ENCODE measurements at places on chromosomes 11 and 22. TPM values are rescaled to one million over a fixed set of nuclear protein-coding genes. Genes with fewer than 3 reads are reported as not detected.

DNA sequence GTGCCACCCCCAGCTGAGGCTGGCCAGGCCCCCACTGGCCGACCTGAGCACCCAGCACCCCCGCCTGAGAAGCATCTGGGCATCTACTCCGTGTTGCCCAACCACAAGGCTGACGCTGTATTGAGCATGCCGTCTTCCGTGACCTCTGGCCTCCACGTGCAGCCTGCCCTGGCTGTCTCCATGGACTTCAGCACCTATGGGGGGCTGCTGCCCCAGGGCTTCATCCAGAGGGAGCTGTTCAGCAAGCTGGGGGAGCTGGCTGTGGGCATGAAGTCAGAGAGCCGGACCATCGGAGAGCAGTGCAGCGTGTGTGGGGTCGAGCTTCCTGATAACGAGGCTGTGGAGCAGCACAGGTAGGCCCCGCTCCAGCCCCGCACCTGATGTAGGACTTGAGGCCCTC lies 4.7 kb downstream of the ZBTB16 start:
- DNase-seq, result no peak
- no peak overlapping the region for H3K27ac ChIP-seq
- no peaks in the 10 kb centered on the region for H3K36me3 ChIP-seq
- H3K4me1 ChIP-seq, result peaks cover 9% of the 10 kb centered on the region

DNA sequence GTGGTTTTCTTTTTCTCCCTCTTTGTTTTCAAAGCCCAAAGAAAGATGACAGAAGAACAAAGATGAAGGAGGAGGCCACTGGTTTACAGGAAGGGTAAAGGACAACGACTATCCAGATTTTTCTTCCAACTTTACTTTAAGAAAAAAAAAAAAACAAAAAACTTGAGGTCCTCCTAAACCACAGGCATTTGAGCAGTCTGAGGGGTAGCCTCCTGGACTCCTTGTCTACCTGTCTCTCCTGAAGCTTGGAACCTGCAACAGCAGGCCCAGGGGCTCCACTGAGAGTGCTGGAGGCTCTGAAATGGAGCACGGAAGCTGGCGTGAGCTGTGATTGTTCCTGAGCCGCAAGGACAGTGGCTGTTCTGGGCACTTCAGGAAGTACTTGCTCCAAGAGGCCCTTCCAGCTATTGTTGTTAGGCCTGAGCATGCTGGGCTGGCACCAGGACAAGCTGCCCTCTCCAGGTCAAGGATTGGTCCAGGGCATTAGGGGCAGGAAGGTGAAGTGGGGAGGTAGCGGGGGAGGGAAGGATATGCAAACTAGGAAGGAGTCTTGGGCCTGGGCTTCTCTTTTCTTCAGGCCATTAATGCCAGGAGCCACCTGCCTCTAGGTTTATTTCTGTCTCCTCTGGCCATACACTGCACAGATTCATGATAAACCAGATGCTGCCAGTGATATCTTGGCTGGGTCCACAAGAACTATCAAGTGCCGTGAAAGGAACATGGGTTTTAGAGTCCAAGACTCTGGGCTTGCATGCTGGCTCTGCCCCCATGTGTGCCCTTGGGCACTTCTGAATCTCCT lies 147.3 kb downstream of the CCDC34 start:
- no peaks in the 10 kb centered on the region for H3K36me3 ChIP-seq
- H3K4me1 ChIP-seq, result peaks cover 89% of the 10 kb centered on the region
- DNase-seq, result no peak
- no peaks in the 10 kb centered on the region for H3K27me3 ChIP-seq

GRCh38 chr22:45549762-45550378 lies 47.2 kb downstream of the FBLN1 start:
- H3K27ac ChIP-seq, result peak overlapping the region; percentile 91
- H3K4me1 ChIP-seq, result peaks cover 66% of the 10 kb centered on the region
- peaks cover 27% of the 10 kb centered on the region for H3K36me3 ChIP-seq

GRCh38 chr22:41683616-41684015 lies 5.1 kb downstream of the SNU13 start:
- peaks cover 32% of the 10 kb centered on the region for H3K4me1 ChIP-seq
- no peak for DNase-seq
- no peak overlapping the region for H3K4me3 ChIP-seq
- peak overlapping the region; percentile 45 for H3K27ac ChIP-seq

GRCh38 chr22:26313291-26313690 lies 115.8 kb upstream of the ASPHD2 start:
- no peak for DNase-seq
- H3K27me3 ChIP-seq, result peaks cover 2% of the 10 kb centered on the region
- H3K4me3 ChIP-seq, result no peak overlapping the region
- no peak overlapping the region for H3K27ac ChIP-seq
- H3K36me3 ChIP-seq, result no peaks in the 10 kb centered on the region

DNA sequence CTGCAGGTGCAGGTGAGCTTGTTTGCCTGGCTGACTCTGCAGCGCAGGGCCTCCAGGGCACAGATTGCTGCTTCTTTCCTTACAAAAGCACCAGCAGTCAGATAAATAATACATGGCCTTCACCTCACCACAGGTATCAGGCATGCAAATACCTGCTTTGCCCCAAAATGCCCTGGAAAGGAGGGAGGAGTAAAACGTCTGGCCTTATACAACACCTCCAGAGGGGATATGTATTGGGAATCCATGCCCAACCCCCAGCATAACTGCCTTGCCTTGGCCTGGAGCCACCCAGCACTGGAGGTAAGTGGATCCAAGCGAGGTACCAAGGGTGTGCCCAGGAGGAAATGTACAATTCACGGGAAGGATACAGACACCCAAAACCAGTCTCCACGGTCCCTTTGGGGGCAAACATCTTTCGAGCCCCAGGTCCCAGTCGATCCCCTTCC lies 860 bp downstream of the TMEM184B start:
- peaks cover 26% of the 10 kb centered on the region for H3K36me3 ChIP-seq
- DNase-seq, result no peak
- peak overlapping the region; percentile 99 for H3K4me3 ChIP-seq
- no peaks in the 10 kb centered on the region for H3K27me3 ChIP-seq

DNA sequence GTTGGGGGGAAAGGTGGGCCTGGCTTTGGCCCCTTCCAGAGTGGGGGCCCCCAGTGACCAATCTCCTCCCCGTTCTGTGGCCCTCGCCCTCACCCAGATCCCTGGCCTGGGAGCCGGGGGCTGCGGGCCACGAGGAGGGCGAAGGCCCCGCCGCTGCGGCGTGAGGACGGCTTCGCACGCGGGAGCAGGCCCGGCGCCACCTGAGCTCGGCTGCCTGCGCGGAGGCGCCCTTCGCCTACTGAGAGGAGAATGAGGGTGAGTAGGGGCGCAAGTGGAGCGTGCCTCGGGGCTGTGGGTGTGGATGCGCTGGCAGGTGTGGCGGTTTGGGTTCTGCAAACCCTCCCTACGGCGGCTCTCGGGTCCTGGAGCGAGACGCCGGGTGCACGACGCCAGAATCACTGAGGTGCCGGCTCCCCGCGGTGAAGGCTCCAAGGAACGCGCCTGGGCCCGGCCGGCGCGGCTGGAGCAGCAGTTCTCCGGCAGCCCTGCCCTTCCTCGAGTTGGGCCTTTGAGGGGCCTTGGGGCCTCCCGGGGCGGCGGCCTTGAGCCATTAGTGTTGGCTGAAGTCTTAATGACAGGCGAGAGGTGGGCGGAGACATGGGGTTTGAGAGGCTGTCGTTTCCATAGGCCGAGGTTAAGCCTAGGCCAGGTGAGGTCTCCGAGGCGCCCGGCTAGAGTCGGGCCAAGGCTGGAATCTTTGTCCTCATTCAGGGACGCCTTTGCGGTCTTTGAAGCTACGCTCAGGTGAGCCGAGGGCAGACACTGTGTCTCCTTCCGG lies 65.3 kb downstream of the CTTN start:
- peaks cover 23% of the 10 kb centered on the region for H3K27me3 ChIP-seq
- no peak overlapping the region for H3K27ac ChIP-seq
- H3K4me3 ChIP-seq, result no peak overlapping the region
- no peaks in the 10 kb centered on the region for H3K36me3 ChIP-seq
- H3K4me1 ChIP-seq, result no peaks in the 10 kb centered on the region
- DNase-seq, result no peak

DNA sequence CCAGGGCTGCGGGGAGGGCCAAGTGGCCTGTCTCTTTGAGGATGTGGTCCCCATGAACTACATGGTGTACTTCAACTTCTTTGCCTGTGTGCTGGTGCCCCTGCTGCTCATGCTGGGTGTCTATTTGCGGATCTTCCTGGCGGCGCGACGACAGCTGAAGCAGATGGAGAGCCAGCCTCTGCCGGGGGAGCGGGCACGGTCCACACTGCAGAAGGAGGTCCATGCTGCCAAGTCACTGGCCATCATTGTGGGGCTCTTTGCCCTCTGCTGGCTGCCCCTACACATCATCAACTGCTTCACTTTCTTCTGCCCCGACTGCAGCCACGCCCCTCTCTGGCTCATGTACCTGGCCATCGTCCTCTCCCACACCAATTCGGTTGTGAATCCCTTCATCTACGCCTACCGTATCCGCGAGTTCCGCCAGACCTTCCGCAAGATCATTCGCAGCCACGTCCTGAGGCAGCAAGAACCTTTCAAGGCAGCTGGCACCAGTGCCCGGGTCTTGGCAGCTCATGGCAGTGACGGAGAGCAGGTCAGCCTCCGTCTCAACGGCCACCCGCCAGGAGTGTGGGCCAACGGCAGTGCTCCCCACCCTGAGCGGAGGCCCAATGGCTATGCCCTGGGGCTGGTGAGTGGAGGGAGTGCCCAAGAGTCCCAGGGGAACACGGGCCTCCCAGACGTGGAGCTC lies 13.5 kb downstream of the ADORA2A start:
- H3K4me3 ChIP-seq, result no peak overlapping the region
- no peak overlapping the region for H3K27ac ChIP-seq
- no peak for DNase-seq
- peaks cover 9% of the 10 kb centered on the region for H3K4me1 ChIP-seq

DNA sequence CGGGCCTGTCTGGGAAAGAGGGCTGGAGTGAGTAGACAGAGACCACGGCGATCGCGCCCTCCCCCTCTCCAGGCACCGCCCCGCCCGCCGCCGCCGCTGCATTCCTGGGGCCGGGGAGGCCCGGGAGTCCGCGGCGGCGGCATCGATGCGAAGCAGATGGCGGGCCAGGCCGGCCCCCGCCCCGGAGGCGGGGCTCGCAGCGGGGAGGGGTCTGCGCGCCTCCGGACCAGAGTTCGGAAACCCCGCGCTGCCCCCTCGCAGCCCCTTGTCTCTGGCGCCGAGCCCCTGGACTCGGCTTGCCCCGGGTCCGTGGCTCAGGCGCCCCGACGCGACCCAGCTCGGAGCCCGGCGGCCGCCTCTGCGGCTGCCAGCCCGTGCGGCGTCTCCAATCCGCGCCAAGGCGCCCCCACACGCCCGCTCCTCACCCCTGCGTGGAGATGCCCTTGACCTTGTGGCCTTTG lies 1.3 kb downstream of the SCARF2 start:
- H3K27me3 ChIP-seq, result no peaks in the 10 kb centered on the region
- DNase-seq, result peak; percentile 68
- H3K4me3 ChIP-seq, result peak overlapping the region; percentile 88
- H3K27ac ChIP-seq, result peak overlapping the region; percentile 60
- peaks cover 33% of the 10 kb centered on the region for H3K4me1 ChIP-seq

DNA sequence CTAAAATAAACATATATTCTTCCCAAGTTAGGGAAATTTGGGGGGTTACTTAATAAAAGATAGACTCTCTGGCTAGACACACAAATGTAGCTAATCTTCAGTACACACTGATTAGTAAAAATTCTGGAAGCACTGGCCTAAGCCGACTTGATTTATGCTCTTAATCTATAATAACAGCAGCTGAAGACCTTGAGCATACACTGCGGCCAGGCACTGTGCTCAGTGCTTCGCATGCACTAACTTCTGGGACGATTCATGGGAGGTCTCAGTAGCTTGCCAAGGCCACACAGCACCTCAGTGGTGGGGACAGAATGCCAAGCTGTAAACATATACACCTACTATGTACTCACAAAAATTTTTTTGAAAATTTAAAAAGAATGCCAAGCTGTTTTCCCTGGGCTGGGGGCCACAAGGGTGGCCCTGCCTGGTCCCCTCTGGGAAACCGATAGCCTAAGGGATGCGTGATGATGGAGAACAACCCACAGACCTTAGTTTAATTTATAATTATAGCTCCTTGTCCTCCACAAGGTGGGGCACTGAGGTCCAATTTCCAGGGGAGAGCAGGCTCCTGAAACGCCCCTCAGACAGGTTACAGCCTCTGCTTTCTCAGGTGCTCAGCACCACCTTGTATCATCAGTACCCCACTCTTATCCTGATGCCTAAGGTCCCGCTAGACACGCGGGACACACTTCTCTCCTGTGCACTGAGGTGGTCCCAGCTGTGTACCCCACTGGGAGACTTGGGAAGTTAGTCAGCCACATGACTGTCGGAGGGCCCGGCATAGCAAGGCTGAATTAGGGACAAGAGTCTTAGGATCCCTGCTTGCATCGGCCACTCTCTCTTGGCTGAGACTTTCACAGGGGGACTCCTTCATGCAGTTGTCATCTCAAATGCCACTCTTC lies 20.1 kb downstream of the SERPIND1 start:
- DNase-seq, result no peak
- H3K36me3 ChIP-seq, result peaks cover 67% of the 10 kb centered on the region
- peaks cover 10% of the 10 kb centered on the region for H3K4me1 ChIP-seq
- no peaks in the 10 kb centered on the region for H3K27me3 ChIP-seq
- no peak overlapping the region for H3K27ac ChIP-seq
- H3K4me3 ChIP-seq, result no peak overlapping the region

- no peak for DNase-seq
- peaks cover 7% of the 10 kb centered on the region for H3K4me1 ChIP-seq
- H3K27me3 ChIP-seq, result no peaks in the 10 kb centered on the region
These were observed 724 bp downstream of the ARFIP2 start for GRCh38 chr11:6480299-6480914.

- no peaks in the 10 kb centered on the region for H3K36me3 ChIP-seq
- H3K27ac ChIP-seq, result no peak overlapping the region
- no peak for DNase-seq
- H3K4me3 ChIP-seq, result no peak overlapping the region
- H3K4me1 ChIP-seq, result no peaks in the 10 kb centered on the region
These were observed 220.6 kb upstream of the ISX start for GRCh38 chr22:34845391-34845790.

- H3K27me3 ChIP-seq, result no peaks in the 10 kb centered on the region
- H3K4me3 ChIP-seq, result no peak overlapping the region
- H3K4me1 ChIP-seq, result peaks cover 16% of the 10 kb centered on the region
- no peak overlapping the region for H3K27ac ChIP-seq
- no peak for DNase-seq
These were observed 26.2 kb downstream of the TBC1D22A start for GRCh38 chr22:46788441-46789172.

DNA sequence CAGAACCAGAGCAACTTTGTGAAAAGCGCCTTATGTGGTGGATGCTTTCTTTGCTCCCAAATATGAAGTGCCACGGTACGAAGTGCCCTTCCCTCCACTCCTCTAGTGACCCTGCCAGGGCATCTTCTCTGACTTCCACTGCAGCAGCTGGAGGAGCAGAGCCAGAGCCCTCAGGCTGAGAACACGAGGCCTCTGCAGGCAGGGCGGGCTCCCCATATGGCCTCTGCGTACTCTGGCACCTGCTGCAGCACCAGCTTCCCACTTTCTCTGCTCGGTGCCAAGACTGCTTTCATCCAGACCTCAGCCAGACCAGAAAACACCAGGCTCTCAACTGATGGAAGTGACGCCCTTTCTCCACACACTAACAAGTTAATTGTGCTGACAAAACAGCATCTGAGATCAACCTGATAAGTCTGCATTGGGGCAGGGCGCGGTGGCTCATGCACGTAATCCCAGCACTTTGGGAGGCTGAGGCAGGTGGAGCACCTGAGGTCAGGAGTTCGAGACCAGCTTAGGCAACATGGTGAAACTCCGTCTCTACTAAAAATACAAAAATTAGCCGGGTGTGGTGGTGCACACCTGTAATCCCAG lies 12.8 kb downstream of the UFD1 start:
- peaks cover 24% of the 10 kb centered on the region for H3K4me1 ChIP-seq
- H3K36me3 ChIP-seq, result peaks cover 89% of the 10 kb centered on the region
- H3K27me3 ChIP-seq, result no peaks in the 10 kb centered on the region
- no peak overlapping the region for H3K4me3 ChIP-seq
- no peak for DNase-seq

GSTT2 gene
- total RNA-seq, result not detected

PLAAT2 gene
- total RNA-seq, result 0.39 TPM

TBX1 gene
- 0.31 TPM for total RNA-seq

APOL3 gene
- total RNA-seq, result 4.7 TPM

MSANTD4 gene
- total RNA-seq, result 14.2 TPM

FXYD2 gene
- total RNA-seq, result not detected

Data from SJSA1 (cell line).